ENCODE measurements at places on chromosomes 6 and 20.

DNA sequence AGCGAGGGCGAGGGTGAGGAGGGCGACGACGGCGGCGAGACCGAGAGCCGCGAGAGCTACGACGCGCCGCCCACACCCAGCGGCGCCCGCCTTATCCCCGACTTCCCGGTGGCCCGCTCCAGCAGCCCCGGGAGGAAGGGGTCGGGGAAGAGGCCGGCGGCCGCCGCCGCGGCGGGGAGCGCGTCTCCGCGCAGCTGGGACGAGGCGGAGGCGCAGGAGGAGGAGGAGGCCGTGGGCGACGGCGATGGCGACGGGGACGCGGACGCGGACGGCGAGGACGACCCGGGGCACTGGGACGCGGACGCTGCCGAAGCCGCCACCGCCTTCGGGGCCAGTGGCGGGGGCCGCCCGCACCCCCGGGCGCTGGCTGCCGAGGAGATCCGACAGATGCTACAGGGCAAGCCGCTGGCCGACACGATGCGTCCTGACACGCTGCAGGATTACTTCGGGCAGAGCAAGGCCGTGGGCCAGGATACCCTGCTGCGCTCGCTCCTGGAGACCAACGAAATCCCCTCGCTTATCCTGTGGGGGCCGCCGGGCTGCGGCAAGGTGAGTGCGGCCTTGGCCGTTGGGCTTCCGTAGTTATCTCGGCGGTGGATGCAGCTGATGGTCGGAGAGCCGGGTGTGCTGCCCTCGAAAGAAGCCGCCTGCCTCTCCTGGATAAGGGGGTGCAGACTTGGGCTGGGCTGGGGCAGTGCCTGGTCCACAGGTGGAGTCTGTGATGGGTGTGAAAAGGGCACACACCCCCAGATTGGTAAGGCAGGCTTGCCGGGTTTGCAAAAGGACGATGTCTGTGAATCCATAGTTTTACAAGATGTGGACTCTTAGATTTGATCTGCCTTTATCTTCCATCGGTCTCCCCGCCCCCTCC is 938 bp downstream of the WRNIP1 start:
- no peak for DNase-seq

GRCh38 chr6:15147827-15148226 is 98.0 kb upstream of the JARID2 start:
- DNase-seq, result no peak

DNA sequence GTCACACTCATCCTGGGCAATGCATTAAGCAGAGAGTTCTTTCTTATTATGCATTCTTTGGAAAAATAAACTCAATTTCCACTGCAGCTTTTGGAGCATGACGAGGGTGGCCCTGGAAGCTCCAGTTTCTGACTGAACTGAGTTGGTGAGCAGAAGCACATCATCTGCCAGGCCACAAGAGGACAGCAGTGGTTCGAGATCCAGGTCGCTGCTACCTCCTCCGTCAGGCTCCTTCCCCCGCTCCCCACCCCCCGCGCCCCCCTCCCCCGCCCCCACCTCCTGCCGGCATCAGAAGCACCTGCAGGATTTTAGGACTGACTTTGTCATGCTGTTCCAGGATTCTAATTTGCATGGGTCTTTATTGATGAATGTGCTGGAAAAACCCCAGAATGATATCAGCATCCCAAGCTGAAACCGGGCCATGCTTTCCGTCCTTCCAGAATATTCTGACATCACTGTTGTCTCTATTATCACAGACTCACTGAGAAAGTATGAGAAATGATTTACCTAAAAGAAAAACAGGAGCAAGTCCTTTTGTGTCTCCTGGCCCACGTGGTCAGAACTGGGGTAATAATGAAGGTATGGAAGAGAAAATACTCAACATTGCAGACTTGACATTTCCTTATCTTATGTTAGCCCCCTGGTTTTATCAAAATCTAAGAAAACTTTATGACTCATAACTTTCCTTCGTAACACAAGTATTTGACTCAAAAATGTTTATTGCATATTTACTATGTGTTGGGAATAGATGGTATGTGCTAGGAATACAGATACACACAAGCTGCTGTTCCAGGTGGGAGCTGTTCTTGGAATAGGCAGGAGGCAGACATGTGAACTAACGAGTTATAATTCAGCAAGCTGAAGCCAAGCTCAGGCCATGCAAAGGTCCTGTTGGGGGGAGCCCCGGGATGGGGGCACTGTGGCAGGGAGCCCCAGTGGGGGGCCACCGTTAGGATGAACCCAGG is 220.2 kb upstream of the EXOC2 start:
- DNase-seq, result no peak

GRCh38 chr20:59318201-59318790 is 17.9 kb downstream of the EDN3 start:
- no peak for DNase-seq

DNA sequence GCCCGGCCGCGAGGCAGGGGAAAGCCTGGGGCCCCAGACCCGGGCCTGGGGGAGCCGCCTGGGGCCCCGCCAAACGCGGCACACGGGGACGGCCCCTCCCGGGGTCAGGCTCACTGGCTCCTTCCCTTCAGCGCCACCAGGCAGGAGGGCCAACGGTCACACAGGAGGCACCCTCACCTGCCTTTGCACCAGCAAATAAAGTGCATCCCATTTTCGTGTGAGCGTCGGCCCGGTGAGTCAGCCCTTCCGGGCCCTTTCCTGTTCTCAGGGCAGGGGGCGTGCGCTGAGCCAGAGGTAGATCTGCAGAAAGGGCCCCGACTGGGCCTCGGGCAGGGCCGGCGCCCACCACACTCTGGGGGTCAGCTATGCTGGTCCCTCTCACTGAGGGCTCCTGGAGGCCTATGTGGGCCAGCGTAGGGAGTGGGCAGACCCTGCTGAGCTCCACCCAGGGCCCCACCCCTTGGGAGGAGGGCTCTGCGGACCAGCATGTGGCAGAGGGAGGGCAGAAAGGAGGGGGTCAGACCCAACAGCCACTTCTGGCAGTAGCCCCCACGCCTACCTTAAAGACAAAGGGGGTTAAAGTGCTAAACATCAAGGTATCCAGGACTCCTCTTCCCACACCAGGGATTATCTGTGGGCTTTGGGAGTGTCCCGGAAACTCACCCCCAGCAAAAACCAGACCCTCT is 931 bp upstream of the UCKL1 start:
- peak; percentile 74 for DNase-seq

DNA sequence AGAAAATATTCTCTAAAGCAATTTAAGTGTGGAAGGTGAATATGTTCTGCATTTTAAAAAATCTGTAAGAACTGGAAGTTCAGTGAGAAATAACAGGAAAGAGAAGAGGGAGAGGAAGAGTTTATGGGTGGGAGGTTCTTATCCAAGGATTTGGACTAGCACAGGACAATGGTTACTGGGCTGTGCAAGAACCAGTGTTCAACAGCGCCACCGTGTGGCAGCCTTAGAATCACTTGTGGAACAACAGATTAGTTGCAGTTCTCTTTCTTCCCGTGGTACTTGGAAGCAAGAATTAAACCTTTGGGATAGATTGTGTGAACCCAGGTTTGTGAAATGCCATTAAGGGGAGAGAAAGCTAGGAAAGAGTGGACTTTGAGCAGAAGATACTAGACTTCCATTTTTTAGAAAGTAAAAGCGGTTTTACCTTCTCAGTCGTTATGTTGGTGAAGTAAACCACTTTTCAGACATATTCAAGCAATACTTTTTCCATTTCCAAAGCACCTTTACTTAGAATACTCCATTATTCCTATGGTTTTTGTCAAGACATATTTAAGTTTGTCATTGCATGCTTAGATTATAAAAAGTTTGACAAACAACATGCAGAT is 436.7 kb downstream of the RNF144B start:
- DNase-seq, result no peak

- no peak for DNase-seq
Measured at GRCh38 chr20:5933802-5934436, 16.4 kb downstream of the TRMT6 start.

DNA sequence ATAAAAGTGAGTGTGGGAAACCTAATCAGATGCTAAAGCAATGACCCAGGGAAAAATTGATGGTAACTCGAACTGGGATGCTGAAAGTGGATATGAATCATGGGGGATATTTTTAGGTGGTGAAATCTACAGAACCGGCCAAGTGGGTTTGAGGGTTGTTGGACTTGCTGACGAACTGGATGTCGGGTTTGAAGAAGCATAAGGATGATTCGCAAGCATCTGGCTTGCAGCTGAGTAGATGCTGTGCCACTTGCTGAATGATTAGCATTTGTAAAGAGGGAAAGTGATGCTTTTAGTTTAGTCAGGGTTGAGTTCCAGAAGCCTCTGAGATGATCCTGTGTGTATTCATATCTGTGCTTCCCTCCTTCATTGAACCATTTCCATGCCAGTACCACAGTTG is 54.9 kb downstream of the UBR2 start:
- no peak for DNase-seq

DNA sequence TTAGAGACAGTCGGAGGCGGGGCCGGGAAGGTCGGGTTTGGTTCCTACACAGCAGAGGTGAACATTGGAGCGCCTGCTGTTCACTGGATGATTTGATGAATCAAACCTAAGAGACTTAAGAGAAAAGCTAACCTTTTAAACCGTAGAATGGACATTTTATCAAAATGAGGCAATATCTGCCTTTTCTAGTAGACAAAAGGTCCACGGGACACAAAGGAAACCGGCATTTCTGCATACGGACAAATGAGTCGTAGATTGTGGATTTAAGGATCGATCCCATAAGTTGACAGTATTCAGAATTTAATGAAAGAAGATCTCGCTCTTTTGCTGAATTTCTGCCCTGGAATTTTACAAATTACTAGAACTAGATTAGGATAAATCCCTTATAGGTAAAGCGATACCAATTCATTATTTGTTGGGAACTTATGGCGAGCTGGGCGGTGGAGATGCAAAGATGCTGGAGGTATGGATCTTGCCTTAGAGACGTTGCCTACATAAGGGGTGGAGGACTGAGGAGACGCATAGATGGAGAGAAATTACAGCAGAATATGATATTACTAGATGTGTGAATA is 400 bp downstream of the PAK1IP1 start:
- DNase-seq, result no peak

- DNase-seq, result no peak
Measured at GRCh38 chr20:1477896-1478490, 11.3 kb upstream of the NSFL1C start.

DNA sequence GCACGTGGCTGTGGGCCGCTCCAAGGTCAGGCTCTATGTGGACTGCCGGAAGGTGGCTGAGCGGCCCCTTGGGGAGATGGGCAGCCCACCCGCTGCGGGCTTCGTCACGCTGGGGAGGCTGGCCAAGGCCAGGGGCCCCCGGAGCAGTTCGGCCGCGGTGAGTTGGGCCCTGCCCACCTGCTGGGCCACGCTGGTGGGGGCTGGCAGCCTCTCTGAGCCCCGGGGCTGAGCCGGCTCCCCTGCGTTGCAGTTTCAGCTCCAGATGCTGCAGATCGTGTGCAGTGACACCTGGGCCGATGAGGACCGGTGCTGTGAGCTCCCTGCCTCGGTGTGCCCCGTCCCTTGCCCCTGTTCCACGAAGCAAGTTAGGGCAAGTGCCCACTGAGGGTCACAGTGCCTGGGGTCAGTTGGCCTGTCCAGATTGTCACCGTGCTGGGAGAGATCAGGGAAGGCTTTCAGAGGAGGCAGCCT is 27.1 kb downstream of the COL20A1 start:
- DNase-seq, result peak; percentile 12

- no peak for DNase-seq
Measured at GRCh38 chr6:48747471-48747870, 636.5 kb upstream of the PTCHD4 start.

GRCh38 chr20:63433756-63434531 is 38.5 kb downstream of the KCNQ2 start:
- no peak for DNase-seq

DNA sequence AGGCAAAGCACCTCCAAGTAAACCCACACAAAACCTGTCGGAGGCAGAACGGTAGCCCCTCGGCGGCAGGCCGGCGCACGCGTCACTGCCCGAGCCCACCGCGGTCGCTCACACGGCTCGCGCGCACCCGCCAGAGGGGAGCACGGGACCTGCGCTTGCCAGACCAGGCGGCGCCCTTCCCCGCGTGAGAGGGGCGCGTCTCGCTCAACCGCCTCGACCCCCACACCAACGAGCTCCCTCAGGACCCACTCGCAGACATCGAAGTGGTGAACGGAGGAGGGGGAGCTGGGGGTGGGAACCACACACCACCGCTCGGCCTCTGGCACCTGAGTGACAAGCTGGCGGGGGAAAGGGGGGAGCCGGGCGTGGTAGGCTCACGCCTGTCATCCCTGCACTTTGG is 1513.4 kb upstream of the DEFB115 start:
- DNase-seq, result no peak

DNA sequence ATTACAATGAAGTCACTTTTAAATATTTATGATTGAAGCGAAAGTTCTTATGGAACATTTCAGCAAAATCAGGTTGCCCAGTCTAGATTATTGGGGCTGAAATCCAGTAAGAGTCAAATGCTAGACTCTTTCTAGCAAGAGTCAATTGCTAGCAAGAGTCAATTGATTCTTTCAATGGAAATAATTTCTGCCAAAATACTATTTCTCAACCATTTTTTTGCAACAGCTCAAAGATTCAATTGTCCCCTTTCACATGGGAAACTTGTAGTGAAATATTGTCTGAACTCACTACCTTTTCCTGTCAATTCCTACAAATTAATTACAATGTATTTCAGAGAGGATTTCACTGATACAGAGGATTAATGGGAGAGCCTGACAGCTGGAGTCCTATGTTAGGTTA is 78.3 kb downstream of the MAP7 start:
- no peak for DNase-seq

- no peak for DNase-seq
Measured at GRCh38 chr6:33838983-33839382, 35.2 kb upstream of the MLN start.

Measured in activated CD8-positive, alpha-beta memory T cell treated with anti-CD3 and anti-CD28 coated beads, Interleukin-2, amount 50 U/mL, for 4 hours (primary cell).